Hindlimb muscle (tissue), 1 donor: ENCODE measurements at places on chromosomes 6 and 20.

- no peak for DNase-seq
Measured at GRCh38 chr6:26519359-26519758, 18.8 kb upstream of the HMGN4 start.

DNA sequence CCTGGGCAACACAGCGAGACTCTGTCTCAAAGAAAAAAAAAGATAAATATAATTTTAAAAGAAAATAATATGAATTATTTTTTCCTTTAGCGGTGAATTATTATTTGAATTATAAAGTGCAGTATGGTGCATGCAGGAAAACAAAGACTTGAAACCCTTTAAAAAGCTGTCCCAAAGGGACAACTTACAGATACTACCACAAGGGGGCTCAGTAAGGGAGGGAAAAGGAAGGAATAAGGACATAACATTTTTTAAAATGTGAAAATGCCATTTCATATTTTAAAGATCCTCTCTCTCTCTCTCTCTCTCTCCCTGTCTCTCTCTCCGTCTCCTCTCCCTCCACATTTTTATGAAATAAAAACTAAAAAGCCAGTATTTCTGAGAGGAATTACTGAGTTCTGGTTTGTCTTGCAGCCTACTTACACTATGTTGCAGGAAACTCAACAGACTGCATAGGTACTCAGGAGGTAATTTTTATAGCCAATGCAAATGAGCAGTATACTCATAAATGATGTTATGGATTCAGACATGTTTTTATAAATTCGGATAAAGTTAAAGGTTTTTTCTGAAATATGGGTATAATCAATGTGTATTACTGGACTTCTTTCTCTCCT is 455.0 kb upstream of the GJE1 start:
- peak; percentile 18 for DNase-seq

DNA sequence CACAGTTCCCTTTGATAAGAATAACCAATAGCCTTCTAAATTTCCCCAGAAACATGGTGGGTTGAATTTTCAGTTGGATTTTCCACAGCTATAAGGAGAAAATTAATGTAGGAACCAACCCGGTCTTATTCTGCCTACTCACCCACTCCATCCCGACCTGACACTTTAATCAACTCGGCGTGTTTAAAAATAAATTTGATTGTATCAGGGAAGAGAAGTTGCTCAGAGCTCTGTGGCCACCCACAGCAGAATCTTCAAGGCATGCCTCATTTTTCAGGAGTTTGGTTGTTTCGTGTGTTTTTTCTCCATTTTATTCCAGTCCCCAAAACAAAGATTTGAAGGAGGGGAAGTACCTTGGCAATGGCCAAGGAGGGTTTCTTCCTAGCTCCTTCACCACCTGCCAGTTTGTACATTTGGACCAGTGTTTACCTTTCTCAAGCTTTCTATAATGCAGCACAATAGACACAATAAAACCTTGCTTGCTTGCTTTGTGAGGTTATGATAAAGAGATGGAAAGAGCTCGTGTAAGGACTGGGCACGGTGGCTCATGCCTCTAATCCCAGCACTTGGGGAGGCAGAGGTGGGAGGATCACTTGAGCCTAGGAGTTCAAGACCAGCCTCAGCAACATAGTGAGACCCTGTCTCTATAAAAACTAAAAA is 297.2 kb upstream of the JARID2 start:
- DNase-seq: no peak

- DNase-seq: no peak
Measured at GRCh38 chr6:404685-405423, 13.3 kb downstream of the IRF4 start.

- no peak for DNase-seq
Measured at GRCh38 chr20:1875762-1876161, 19.4 kb upstream of the SIRPA start.

DNA sequence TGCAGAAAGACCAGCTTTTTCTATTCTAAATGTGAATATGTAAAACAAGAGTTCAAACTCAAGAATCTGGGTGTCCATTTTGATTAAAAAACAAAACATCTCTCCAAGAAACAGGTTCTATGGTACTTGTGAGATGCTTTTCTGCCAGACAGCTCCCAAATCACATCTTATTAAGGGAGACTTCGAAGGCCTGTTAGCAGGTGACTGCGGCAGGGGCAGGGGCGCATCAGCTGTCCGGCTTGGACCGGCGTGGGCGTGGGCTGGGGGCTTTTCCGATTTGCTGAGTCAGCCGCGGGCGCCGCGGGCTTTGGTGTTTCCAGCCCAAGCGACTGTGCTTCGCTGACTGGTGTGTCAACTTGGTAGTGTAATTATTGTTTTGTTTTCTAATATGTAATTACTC is 32.6 kb downstream of the TFAP2A start:
- no peak for DNase-seq

DNA sequence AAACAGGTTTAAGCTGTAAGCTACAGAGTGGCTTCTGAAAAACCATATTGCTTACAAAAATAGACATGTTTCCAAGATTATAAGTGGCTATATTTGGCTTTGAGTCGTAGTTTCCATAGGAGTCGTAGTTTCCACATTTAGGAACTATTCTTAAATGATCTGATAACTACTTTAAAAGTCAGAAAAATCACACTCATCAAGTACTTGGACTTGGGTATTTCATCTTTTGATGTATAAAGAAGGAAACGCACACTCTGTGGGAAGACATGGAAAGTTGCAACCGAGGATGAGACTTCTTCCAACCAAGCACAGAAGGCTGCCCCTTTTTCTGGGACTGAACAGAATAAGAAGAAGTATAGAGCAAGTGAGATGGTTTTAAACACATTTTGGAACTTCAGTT is 118.3 kb downstream of the KHDRBS2 start:
- DNase-seq: peak; percentile 31

- no peak for DNase-seq
Measured at GRCh38 chr6:2110504-2110903, 134.9 kb downstream of the GMDS start.

DNA sequence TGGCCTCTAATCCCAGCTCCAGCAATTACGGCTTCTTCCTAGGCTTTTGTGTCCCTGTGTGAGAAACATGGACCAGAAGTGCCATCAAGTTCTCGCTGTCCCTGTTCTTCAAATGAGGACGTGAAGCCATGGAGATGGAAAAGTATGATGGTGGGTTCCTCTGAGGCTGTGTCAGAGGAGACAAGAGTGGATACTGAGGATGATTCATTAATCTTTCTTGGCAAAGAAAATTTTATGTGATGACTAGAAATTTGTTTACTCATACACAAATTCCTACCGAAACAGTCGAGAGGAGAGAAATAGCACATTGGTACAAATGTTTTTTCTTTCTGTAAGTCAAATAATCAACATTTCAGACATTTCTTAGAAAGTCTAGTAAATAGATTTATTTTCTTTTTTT is 35.0 kb upstream of the PNRC1 start:
- no peak for DNase-seq

- no peak for DNase-seq
Measured at GRCh38 chr6:98486057-98486456, 348.3 kb upstream of the POU3F2 start.

GRCh38 chr20:41223112-41223511 is 85.8 kb downstream of the PLCG1 start:
- DNase-seq: no peak

DNA sequence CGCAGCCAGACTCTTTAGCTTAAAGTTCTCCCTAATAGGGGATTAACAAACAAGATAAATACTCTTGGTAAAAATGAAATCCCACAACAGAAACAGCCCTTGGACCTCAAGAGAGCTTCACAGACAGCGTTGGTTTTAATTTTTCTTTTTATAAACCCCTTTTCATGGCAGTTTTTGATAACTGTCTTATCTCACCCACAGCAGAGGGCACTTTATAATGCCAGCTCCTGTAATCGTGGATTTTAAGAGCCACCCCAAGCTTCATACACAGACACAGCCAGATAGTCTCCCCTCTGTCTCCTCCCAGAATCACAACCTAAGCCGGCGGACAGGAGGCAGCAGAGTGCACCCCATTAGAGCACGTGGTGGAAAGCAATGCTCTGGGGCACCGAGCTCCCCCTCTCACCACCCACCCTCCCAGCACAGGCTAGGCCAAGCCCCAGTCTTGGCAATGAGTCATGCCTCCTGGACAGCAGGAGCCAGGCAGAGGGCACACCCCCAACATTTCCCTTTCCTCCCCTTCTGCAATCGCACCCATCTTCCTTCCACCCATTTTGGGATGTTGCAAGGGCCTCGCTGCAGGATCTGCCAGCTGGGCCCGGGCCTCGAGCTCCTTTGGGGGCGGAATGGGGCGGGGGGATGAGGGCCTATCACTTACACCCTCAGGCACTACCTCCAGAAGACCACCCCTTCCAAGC is 2.4 kb downstream of the JAG1 start:
- DNase-seq: peak; percentile 74

GRCh38 chr6:38279963-38280588 is 359.7 kb downstream of the BTBD9 start:
- DNase-seq: no peak

GRCh38 chr6:122758927-122759334 is 20.6 kb upstream of the FABP7 start:
- DNase-seq: no peak

DNA sequence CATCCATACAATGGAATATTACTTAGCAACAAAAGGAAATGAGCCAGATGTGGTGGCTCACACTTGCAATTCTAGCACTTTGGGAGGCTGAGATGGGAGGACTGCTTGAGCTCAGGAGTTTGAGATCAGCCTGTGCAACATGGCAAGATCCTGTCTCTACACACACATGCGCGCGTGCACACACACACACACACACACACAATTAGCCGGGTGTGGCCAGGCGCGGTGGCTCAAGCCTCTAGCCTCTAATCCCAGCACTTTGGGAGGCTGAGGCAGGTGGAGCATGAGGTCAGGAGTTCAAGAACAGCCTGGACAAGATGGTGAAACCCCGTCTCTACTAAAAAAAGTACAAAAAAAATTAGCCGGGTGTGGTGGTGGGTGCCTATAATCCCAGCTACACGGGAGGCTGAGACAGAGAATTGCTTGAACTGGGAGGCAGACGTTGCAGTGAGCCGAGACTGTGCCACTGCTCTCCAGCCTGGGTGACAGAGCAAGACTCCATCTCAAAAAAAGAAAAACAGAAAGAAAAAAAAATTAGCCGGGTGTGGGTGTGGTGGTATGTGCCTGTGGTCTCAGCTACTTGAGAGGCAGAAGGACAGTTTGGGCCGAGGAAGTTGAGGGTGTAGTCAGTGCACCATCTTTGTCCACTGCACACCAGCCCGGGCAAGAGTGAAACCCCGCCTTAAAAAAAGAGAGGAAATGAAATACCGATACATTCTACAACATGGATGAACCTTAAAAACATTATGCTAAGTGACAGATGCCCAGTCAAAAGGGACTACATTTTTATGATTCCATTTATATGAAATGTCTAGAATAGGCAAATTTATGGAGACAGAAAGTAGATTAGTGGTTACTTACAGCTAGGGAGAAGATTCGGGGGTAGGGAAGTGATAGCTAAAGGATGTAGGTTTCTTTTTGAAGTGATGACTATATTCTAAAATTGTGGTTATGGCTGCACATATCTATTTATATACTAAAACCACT is 52.5 kb downstream of the RBL1 start:
- no peak for DNase-seq

GRCh38 chr6:81166770-81167169 is 585.7 kb downstream of the TENT5A start:
- no peak for DNase-seq

GRCh38 chr6:12335131-12335527 is 45.0 kb downstream of the EDN1 start:
- DNase-seq: no peak

GRCh38 chr6:139569566-139569965 is 195.1 kb upstream of the CITED2 start:
- no peak for DNase-seq

- DNase-seq: no peak
Measured at GRCh38 chr6:105691081-105691480, 288.2 kb upstream of the PREP start.

- DNase-seq: no peak
Measured at GRCh38 chr6:30452736-30453507, 36.4 kb upstream of the HLA-E start.

DNA sequence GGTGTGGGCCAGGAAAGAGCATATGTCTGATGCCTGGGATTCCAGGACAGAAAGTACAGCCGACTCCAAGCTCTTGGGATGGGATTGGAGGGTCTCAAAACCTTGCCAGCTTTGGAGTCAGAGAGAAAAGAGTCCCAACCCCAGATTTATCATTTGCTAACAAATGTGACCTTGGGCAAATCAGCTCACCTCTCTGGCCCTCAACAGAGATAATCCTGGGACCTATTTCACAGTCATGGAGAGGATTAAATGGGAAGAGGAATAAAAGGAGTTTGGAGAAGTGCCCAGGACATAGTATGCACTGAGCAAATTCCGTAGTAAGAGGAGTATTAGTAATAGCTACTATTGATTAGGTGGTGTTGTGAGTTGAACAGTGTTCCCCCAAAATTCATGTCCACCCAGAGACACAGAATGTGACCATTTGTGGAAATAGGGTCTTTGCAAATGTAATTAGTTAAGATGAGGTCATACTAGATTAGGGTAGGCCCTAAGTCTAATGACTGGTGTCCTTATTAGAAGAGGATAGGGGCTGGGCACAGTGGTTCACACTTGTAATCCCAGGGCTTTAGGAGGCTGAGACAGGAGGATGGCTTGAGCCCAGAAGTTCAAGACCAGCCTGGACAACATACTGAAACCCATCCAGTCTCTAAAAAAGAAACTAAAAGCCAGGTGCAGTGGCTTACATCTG is 17.1 kb downstream of the RIPOR3 start:
- no peak for DNase-seq

DNA sequence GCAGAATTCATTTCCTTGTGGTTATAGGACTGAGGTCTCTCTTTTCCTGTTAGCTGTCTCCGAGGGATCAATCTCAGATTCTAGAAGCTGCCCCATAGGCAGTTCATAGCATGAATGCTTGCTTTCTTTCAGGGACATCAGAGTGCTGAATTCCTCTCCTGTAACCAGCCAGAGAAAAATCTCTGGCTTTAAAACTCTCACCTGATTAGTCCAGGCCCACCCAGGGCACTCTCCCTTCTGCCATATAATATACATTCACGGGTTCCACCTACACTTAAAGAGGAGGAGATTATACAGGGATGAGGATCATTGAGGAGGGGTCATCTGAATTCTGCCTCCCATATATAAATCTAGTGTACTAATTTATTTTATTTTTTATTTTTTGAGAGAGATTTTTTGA is 2.1 kb upstream of the KCNS1 start:
- DNase-seq: no peak

GRCh38 chr6:41970436-41970846 is 28.8 kb upstream of the CCND3 start:
- peak; percentile 4 for DNase-seq

- DNase-seq: no peak
Measured at GRCh38 chr20:21670126-21670525, 35.3 kb upstream of the PAX1 start.

DNA sequence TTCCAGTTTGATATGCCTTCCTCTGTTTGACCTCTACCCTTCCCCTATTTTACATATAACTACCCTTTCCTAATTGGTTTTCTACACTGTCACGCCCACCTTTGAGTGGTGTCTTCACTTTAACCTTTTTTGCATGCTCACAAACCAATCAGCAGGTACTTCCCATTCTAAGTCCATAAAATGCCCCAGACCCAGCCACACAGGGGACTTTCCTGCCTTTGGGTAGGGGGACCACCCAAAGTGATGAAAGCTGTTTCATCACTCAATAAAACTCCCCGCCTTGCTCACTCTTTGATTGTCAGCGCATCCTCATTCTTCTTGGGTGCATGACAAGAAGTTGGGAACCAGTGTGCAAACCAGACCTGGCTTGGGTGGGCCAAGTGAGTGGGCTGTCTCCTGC is 20.5 kb upstream of the SNRPC start:
- no peak for DNase-seq
